Stimulated activated CD4-positive, alpha-beta T cell treated with anti-CD3 and anti-CD28 coated beads, Interleukin-2, amount 100 ng/mL, for 48 hours (primary cell): ENCODE measurements at places on chromosomes 12 and 14.

DNA sequence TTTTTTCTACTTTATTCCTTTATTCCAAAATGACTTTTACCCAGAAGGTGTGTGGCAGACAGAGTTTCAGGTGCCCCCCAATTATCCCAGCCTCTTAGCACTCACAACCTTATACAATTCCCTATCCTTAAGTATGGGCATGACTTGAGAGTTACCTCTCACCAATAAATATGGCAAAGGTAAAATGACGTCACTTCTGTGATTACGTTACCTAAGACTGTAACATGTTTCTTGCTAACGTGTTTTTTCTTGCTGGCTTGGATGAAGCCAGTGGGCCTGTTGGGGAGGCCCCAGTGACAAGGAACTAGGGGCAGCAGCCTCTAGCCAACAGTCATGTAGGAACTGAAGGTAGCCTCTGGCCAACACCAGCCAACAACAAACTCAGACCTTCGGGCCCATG lies 13.3 kb upstream of the TUNAR start:
- DNase-seq, result no peak

DNA sequence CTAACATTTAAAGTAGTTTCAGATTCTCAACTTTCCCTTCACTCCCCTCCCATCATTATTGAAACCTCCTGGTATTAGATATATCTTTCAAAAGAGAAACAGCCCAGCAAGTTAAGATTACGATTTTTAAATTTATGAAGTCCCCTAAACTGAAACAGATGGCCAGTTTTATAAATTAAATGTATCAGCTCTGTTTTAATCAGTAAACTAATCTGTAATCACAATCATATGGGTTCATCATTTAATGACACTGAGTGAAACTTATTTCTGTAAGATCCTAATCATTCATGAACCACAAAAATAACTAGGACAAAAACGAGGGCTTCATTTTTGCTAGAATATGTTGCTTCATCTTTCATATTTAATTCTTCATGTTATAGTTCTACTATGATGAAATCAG lies 137.8 kb downstream of the EPS8 start:
- no peak for DNase-seq

- DNase-seq, result no peak
Observed at GRCh38 chr14:72752034-72752412, 141.9 kb downstream of the DPF3 start.

DNA sequence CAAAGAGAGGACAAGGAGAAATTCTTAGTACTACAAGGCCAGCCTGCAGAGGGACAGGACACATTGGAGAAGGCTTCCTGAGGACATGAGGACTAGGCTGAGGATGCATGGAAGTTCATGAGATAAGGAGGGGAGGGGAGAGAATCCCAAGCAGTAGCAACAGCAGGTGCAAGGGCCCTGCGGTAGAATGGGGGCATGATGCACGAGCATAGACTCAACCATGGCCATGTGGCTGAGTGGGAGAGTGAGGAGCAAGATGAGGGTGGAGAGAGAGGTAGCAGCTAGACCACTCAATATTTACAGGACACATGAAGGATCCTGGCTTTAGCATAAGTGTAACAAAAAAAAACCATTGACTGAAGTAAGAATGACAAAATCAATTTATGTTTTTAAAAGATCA lies 128.1 kb downstream of the PPM1H start:
- no peak for DNase-seq

- DNase-seq, result no peak
Observed at GRCh38 chr12:52041695-52042123, 9.5 kb upstream of the NR4A1 start.

GRCh38 chr14:104316723-104317491 lies 178.5 kb downstream of the KIF26A start:
- no peak for DNase-seq

- no peak for DNase-seq
Observed at GRCh38 chr14:60515511-60516289, 6.8 kb downstream of the SIX6 start.

- DNase-seq, result peak; percentile 6
Observed at GRCh38 chr12:64824500-64825142, at the start of gene TBC1D30. TBC1D30 (plus strand) TSS chr12:64824647; CDS start chr12:64824880, 233 bp downstream.

GRCh38 chr14:99505089-99505488 lies 23.9 kb downstream of the CCNK start:
- no peak for DNase-seq

DNA sequence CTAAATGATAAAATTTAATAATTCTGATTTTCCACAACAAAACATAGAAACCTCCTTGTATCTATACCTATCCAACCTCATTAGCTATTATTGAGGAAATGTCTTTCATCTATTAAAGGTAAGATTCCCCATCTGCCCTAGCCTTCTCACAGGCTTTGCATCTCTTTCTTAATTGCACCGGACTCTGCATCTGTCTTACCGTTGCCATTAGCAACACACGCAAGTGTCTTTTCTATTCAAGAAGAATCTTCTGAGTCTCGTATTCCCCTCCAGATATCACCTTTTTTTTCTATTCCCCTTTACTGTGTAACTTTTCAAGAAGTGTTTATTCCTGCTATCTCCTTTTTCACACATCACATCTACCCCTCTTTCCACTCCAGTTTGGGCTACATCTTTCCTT lies 500.0 kb downstream of the NOVA1 start:
- DNase-seq, result no peak

GRCh38 chr14:32076278-32077080 lies 625 bp upstream of the ARHGAP5 start:
- DNase-seq, result peak; percentile 79

GRCh38 chr14:51507511-51507905 lies 144.2 kb upstream of the FRMD6 start:
- DNase-seq, result no peak

- DNase-seq, result no peak
Observed at GRCh38 chr12:107461222-107461975, 224.2 kb upstream of the PWP1 start.

- no peak for DNase-seq
Observed at GRCh38 chr12:41367726-41368405, 179.7 kb downstream of the PDZRN4 start.

DNA sequence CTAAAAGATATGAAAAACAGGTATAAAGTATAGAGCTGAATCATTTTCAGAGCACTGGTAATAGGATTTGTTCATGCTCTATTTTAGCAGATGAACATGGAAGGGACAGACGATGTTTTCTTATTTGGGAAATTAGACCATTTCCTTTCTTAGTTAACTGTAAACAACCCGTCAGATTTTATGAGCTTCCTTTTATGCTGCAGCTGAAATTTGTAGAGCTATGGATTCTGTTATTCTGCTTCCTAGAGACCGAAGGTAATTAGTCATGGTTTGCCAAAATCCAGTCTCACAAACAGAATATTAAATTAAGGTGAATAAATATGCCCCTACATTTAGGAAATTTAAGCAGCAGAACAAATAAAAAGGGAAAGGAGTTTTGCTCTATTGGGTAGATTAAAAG lies 180.2 kb upstream of the SYT1 start:
- DNase-seq, result no peak

DNA sequence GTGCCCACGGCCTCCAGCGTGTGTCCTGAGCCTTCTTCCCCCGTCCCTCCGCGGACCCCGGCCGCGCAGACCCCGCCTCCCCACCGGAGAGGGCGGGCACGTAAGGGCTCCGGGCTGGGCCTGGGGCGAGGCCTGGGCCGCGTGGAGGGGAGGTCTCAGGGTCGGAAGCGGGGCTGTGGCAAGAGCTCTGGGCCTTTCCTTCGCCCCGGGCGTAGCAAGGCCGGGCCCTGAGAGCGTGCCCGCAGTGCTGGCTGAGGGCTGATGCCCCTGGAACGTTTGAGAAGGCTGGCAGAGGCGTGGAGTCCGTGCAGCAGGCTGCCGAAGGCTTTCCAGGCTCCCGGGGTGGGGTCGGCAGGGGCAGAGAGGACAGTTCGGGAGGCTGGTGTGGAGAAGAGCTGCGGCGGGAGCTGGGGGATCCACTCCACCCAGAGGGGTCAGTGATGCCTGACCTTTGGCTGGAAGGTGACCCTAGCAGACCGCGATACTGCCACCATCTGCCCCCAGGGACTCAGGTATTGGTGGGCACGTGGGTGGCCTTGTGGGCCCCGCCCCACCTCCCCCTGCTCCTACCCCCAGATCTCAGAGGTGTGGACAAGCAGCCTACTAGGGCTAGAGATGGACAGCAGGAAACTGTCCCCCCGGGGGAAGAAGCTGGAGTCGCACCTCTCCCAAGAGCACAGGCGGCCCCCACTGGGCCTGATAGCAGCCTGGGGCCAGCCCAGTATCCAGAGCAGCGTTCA lies 558 bp downstream of the TEX22 start:
- no peak for DNase-seq

- no peak for DNase-seq
Observed at GRCh38 chr12:51905471-51906429, 1.6 kb upstream of the ACVRL1 start.
